ENCODE measurements at places on chromosomes 12 and 14.

- peak; percentile 28 for DNase-seq
Observed at GRCh38 chr14:21498540-21499526, 12.3 kb downstream of the METTL3 start.

GRCh38 chr12:120725151-120725658, 421 bp upstream of the ACADS start:
- no peak for DNase-seq

GRCh38 chr12:123076604-123077297, 74.1 kb downstream of the PITPNM2 start:
- DNase-seq: no peak

- no peak for DNase-seq
Observed at GRCh38 chr12:127182018-127182417, 1085.0 kb upstream of the TMEM132C start.

DNA sequence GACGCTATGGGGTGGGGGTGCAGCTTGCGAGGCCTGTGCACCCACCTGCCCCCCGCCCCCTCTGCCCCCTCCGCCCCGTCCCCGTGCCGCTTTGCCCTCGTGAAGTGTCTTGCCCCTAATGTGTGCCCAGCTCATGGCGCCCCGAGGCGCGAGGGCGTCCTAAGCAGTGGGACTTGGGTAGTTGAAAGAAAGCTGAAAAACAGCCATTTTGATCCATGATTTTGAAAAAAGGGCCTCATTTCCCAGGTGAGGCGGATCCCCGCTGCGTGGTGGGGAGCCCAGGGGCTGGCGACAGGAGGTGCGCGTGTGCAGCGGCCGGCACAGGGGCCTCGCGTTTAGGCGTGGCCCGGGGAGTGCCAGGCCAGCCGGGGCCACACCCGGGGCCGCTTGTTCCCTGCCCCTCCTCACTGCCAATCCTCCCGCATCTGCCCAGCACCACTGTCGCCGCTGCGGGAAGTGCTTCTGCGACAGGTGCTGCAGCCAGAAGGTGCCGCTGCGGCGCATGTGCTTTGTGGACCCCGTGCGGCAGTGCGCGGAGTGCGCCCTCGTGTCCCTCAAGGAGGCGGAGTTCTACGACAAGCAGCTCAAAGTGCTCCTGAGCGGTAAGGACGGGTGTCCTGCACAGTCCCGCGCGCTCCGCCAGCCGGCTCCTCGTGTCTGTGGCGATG, 11.8 kb downstream of the ZFYVE21 start:
- DNase-seq: no peak

DNA sequence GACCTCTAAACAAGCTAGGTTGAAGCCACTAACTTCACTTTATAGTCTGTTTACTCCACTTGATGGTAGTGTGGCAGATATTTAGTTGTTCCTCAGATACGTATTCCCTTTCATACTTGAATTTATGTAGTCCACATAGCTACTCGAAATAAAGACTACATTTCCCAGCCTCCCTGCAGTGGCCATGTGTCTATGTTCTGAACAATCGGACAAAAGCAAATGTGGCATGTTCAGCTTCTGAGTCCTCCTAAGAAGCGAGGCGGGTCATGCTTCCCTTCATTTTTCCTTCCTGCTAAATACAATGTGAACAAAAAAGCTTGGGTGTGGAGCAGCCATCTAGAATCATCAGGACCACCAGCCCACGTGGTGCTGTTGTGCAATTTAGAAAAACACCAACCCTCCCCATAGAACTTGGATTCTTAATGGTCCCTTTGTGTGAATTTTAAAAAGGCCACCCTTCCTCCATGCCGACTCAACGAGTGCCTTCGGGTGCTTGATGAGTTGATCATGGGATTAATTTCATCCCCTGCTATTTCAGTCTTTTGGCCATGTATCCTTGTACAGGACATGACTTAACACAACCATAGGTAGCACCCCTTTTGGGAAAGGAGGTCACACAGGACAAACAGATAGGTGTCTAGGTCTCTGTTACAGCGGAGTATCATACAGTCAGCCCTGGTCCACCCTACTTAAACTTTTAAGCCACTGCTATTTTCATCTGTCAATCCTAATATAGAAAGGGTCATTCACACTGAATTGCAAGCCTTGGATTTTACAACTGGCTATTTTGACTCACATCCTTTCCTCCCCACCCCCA, 60.7 kb downstream of the ZFC3H1 start:
- no peak for DNase-seq

DNA sequence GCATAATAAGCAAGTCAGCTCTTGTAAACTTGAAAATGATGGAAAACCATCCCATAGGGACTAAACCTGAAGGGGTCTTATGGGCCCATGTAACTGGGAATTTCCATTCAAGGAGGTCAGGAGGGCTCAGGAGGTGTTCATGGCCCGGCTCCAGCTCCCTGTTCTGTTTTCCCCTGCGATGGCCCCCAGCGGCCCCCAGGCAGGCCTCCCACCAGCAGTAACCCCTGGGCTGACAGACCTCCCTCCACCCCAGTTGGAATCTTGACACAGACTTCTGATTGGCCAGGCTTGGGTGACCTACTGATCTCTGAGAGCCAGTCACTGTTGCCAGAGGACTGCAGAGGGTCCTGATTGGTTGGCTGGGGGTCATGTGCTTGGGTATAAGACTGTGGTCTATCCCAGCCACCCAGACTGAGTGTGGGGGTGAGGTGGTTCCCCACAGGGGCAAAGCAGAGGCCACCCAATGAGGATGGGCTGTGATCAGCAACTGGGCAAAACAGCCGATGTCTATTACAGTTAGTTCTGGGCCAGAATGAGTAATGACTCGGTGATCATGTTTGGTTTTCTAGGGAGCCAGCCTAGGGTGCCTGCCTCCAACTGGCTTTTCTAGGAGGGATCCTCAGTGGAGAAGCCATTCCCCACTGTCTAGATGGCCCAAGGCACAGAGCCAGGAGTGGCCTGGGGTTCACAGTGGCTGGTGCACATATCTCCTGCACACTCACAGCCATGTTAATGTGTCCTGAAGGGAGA, 27.0 kb downstream of the RHOF start:
- DNase-seq: no peak

- peak; percentile 46 for DNase-seq
Observed at GRCh38 chr12:15590180-15590826, 198.9 kb downstream of the EPS8 start.

DNA sequence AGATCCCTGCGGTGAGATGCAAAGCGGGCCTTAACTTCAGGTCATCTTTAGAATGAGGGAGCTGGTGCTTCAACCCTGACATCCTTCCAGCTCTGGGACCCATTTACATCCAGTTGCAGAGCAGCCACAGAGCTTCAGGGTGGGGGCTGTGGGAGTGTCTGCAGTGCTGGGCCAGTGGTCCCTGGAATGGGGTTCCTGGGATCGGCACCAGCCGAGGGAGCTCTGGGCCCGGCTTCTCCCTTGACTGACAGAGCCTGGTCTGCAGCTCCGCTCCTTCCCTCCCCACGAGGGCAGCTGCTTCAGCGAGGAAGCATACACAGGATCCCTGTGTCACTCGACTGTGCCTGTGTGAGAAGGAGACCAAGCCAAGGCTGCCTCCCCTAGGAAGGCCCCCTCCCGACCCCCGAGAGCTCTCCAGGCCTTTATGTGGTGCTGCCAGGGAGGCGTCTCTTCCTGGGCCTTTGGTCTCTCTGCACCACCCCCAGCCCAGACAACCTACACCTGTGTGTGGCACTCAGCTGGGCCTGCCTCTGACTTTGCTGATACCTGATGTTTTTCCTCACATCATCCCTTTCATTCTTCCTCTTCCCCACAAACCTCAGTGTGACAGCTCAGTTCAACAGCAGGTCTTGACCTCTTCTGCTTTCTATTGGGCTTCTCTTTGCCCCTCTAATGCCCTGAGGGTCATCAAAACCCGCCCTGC, 48.1 kb upstream of the RIN3 start:
- no peak for DNase-seq

GRCh38 chr12:40717576-40717975, 25.3 kb downstream of the CNTN1 start:
- DNase-seq: no peak

DNA sequence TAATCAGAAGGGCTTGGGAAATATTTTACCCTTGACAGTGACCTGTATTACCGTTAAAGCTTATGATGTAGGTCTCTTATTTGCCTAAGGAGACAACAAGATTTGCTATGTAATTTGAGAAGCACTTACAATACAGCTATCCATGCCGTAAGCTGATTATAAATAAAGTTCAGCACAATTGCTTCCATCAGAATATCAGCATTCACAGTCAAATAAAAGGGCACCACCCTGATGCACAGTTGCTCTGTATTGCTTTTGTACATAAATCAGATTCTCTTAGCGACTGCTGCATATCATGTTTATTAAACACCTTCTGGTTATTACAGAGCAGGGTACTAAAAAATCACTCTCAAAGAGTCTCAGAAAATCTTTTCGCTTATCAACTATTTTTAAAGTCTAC, 67.3 kb upstream of the VRK1 start:
- DNase-seq: no peak

DNA sequence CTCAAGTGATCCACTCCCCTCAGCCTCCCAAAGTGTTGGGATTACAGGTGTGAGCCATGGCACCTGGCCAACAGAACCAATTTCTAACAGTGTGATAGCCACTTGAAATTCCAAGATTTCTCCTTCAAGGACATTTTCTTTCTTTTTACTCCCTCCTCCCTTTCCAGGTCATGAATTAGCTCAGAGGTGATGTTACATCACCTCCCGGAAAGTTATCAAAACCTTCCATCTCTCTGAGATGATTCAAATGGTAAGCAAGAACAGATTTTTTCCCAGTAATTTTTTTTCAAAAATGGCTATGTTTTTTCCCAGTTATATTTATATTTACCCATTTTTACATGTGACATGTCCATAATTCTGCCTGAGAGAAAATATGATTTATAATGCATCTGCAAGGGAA, 15.6 kb upstream of the SMAGP start:
- no peak for DNase-seq

- no peak for DNase-seq
Observed at GRCh38 chr14:38363217-38363616, 107.3 kb upstream of the CLEC14A start.

GRCh38 chr14:68669603-68670358, 123.1 kb downstream of the ZFP36L1 start:
- no peak for DNase-seq
